Coronary artery (tissue), 2 donors: ENCODE measurements at places on chromosomes 7 and 10.

GRCh38 chr7:123994449-123994848 is 38.4 kb downstream of the TMEM229A start:
- no peak for DNase-seq

GRCh38 chr10:6951732-6952131 is 371.7 kb upstream of the PRKCQ start:
- DNase-seq = no peak

DNA sequence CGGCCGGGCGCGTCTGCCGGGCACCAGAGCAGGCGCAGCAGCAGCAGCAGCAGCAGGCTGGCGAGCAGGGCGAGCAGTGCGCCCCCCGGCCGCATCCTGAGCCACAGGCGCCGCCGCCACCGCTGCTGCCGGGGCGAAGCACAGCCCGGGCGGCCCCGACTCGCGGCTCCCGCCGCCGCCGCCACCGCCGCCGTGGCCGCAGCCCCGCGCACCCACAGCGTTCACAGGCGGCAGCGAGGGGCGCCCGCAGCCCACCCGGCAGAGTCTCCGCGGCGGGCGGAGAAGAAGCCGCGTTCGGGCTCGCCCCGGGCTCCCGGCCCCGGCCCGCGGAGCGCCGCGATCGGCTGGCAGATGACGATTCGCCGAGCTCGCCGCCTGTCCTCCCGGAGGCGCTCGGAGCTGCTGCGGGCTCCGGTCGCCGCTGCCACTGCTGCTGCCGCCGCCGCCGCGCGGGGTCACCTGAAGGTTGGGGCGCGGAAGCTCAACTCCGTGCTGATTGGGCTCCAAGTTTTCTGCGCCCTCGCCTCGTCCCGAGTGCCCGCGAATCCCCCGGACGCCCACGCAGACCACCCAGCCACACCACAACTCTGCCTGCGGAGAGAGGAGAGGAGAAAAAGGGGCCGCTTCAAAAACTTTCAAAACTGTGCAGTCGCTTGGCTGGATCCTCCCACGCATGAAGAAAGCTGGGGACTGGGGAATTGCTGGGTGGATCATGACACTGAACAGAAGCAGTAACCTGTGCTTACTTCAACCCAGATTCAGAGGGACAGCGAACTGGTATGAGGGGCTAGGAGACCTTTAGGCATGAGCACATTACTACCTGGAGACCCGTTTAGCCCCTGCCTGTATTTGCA is at the start of gene ST8SIA6:
Gene ST8SIA6, minus strand, starts transcription at position 435 of the 854 bp plus-strand sequence. Its CDS starts 340 bp downstream, at position 95.
- no peak for DNase-seq

GRCh38 chr10:73086816-73087215 is 9.8 kb downstream of the P4HA1 start:
- DNase-seq = no peak
